Activated CD4-positive, alpha-beta T cell treated with anti-CD3 and anti-CD28 coated beads, Interleukin-2, Interleukin-6, amounts not matched to agents 100 ng/mL and 50 ng/mL, durations not matched to agents 16 hours and 8 hours (primary cell): ENCODE measurements at places on chromosomes 1 and 21.

DNA sequence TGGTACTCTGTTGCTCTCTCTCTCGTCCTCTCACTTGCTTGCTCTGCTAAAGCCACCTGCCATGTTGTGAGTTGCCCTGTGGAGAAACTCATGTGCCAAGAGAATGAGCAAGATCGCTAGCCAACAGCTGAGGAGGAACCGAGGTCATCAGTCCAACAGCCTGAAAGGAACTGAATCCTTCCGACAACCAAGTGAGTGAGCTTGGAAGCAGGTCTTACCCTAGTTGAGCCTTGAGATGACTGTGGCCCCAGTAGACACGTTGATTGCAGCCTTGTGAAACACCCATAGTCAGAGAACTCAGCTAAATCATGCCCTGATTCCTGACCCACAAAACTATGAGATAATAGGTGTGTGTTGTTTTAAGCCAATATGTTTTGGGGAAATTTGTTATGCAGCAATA is 48.1 kb upstream of the BACH1 start:
- no peak for DNase-seq

DNA sequence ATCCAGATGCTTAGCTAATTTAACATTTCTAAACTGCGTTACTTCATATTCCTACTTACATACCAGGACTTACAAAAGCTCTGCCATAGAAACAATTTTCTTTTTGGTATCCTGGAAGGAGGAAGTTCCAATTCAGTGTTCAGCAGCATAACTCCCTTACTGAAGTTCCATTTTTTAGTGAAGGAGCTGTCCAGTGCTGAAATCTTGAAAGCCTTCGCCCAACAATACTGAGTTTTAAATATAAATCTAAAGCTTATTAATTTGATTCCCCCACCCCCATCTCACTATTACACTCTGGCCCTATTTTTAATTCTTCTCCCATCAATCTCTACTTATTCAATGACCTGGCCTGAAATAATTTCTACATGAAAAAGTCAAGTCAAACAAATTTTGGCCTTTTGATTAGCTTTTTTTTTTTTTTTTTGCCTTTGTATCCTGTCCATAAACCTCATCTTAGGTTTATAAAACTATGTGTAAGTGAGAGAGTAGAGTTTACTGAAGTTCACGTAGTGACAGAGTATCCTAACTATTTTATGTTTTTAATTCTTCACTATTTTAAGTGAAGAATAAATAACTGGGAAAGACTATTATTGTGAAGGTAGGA is 323.0 kb upstream of the PLD5 start:
- no peak for DNase-seq

DNA sequence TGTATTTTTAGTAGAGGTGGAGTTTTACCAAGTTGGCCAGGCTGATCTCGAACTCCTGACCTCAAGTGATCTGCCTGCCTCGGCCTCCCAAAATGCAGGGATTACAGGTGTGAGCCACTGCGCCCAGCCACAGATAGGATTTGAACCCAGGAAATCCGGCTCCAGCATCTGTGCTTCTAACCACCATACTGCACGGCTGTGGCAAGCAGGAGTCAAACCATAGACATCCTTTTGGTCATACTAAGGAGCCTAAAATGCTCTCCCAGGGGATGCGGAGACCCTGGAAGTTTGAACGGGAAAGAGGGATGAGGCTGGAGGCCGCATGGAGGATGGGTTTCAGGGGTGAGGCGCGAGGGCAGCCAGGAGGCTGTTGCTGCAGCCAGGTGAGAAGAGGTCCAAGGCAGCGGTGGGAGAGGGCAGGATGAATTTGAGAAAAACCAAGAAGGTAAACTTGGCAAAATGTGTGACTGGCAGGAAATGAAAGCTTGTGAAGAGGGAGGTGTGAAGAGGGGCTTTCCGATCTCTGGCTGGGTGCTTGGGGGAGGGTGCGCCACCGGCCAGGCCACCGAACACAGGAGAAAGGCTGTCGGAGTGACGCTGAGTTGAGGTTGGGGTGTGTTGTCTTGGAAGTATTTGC is 24.0 kb upstream of the CDK18 start:
- DNase-seq, result peak; percentile 81

GRCh38 chr1:19643121-19643520 is 990 bp upstream of the NBL1 start:
- no peak for DNase-seq

DNA sequence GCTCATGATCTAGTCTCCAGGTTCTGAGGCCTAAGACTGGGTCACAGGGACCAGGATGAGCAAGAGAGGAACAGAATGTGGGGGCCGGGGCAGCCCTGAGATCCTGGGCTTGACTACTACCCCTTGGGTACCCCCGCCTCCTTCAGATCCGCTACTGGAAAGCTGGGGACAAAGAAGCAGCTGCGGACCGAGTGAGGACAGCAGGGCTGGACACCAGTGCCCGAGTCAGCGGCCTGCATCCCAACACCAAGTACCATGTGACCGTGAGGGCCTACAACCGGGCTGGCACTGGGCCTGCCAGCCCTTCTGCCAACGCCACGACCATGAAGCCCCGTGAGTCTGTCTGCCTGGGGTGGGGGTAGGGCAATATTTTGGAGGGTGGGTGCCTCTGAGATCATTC is 12.5 kb downstream of the TMEM81 start:
- DNase-seq, result no peak

DNA sequence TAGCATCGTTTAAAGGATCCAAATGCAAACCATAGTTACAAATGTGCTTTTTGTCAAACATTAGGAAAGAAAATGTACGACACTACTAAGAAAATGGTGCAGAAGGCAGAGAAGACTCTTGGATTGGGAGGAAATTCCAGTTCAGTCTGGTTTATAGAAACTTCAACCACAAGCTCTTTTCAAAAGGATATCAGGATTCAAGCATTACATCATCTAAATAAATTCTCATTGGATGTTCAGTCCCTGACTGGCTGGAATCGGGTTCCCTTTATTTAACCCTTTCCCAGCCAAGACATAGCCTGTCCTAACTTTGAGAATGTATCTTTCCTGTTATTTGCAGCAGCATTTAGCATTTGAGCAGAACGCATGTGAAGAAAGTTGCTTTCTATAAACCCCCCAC is 184.6 kb downstream of the LMO4 start:
- DNase-seq, result no peak

DNA sequence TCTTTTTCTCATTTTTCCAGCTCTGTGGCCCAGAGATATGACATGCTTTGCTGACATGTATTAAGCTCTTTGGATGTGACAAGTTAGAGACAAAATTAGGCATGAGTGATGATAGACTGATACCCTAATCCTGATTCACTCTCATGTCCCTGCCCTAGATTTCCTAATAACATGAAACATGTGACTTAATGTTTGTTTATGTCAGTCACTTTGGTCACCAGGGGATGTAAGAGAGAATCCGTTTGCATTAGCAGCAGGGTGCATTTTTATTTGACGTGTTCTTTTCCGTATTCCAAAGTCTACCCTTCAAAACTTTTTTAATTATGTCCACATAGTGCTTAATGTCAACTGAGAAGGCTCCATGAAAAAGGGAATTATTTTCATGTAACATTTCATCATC is 192.4 kb downstream of the HMCN1 start:
- DNase-seq, result no peak

DNA sequence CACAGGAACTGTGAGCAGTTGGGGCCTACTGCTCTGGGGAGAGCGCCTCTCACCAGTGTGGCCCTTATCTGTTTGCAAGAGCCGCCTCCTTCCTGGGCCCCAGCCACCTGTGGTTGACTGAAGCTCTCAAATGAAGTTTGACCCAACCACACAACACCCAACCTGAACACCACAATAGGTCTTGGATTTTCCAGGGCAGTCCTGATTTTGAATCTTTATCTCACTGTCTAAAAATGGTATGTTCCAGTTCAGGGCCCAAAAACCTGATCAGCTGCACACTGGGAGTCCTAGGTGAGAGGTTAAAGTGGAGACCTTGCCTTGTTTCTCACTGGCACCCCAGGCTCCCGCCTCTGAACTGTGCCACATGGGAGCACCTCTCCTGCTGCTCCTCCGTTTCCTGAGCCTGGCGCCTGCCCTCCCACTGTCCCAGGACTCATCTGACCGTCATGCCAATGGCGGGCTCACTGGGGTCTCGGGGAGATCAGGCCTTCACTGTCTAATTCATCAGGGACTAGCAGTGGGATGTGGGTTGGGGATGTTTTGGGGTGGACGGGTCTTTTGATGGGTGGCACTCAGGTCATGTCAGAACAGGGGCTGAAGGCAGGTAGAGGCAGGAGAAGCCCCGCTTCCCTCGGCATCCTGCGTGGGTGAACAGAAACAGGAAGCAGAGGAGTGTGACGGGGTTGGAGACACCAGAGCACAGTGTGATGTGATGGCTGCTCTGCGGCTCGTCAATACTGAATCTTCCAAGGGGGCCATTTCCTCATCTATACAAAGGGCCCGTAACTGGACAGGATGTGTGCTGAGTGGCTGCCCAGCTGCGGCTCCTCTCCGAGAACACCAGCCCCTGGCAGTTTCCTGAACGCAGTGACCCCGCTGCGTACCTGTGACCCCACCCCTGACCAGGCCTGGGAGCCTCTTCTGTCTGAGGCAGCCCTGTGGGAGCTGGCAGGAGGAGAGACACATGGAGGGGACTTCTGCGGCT is 59.6 kb upstream of the ITPKB start:
- peak; percentile 84 for DNase-seq

GRCh38 chr21:43721939-43722338 is 3.0 kb downstream of the PDXK start:
- no peak for DNase-seq

GRCh38 chr1:15219280-15220023 is 27.6 kb upstream of the FHAD1 start:
- DNase-seq, result no peak

GRCh38 chr1:116312681-116313069 is 60.4 kb upstream of the ATP1A1 start:
- no peak for DNase-seq

DNA sequence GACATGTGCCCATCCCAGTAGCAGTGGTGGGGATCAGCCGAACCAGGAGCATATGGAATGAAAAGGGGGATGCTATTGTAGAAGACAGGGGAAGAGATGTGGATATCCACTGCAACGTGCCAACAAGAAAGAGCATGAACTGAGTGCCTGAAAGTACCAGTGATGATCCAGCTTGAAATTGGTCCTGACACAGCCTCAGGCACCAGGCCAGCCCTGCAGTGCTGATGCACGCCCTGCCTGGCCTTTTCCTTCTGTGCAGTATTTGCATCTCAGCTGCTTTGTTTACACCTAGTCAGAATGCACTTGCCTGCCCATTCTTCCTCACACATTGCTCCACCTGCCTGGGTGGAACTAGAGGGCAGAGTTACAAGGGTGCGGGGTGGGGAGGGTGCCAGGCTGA is 50.3 kb upstream of the ARTN start:
- DNase-seq, result no peak

- no peak for DNase-seq
These were observed 854.4 kb downstream of the LTN1 start for GRCh38 chr21:28138272-28138671.

DNA sequence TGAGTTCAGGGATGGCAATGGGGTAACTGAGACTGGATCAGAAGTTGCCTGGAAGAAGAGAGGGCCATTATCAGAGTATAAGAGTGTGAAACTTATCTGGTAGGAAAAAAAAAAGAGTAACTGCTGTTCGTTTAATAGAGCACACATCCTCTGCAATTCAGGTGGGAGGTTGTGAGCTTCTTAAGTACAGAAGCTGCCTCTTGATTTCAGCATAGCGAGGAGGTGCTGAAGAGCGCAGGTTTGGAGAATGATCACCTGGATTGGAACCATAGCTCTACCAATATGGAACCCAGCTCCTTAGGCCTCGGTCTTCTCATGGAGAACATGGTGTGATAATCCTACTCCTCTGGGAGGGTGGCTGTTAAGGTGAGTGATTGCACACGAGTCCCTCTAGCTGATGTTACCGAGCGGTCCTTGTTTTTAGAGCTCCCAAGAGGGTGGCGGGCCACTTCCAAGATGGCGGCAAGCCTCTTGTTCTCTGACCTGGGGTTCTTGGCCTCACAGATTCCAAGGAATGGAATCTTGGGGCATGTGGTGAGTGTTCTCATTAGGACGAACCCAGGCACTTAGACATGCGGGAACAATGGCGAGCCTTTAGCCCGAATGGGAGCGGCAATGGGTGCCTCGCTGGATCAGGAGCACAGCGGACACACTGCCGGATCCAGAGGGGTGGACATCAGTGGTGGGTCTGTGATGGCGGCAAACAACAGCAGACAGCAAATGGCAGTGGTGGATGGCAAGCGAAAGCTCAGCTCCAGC is 3.3 kb upstream of the MX1 start:
- DNase-seq, result no peak

GRCh38 chr1:3657578-3658230 is 5.4 kb downstream of the TP73 start:
- no peak for DNase-seq

GRCh38 chr1:212601524-212601923 is 7.0 kb upstream of the ATF3 start:
- DNase-seq, result peak; percentile 36
